Activated CD8-positive, alpha-beta memory T cell treated with anti-CD3 and anti-CD28 coated beads for 1 hour (primary cell): ENCODE measurements at places on chromosomes 2 and 18.

GRCh38 chr18:58567453-58568196, 61.3 kb downstream of the ALPK2 start:
- no peak for DNase-seq

- peak; percentile 9 for DNase-seq
Observed at GRCh38 chr18:46343931-46344372, 239.8 kb downstream of the HAUS1 start.

GRCh38 chr2:8230466-8230865, 451.4 kb upstream of the ID2 start:
- no peak for DNase-seq

- DNase-seq, result no peak
Observed at GRCh38 chr2:142270291-142270690, 139.5 kb upstream of the LRP1B start.

- no peak for DNase-seq
Observed at GRCh38 chr2:172233987-172234715, 131.5 kb upstream of the DLX2 start.

DNA sequence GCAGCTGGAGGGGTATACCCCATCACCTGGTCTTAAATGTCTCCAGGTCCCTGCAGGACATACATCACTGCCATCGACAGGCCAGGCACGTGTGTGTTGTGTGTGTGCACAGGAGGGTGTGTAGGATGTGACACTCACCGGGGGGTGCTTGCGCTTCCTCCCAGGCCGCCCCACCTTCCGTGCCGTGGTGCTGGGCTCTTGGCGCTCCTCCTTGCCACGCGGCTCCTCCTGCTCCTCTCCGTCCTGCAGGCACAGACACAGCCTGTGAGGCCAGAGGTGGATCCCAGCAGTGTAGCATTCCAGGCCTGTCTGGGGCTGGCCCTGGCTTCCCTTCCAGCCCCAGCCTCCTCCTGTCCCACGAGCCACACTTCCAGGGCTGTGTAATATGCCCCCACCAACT, 41.7 kb downstream of the DNMT3A start:
- DNase-seq, result no peak

DNA sequence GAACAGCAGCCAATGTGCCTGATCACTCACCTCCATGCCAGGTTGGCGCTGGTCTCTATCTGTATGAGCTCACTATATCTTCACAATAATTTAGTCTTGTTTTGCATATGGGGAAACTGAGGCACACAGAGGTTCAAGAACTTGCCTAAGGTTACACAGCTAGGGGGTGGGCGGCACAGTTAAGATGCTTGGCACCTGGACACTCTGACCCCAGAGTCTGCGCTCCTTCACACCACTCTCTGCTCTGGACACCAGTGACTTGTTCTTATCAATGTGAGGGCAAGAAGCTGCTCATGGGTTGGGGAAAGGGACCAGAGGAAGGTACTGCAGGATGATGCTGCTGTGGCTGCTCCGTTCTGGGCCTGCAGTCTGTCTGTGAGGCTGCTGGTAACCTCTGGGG, 27.1 kb downstream of the FBLN7 start:
- no peak for DNase-seq
